Natural killer cell (primary cell): ENCODE measurements at places on chromosomes 4 and X. TPM values are rescaled to one million over a fixed set of nuclear protein-coding genes. Genes with fewer than 3 reads are reported as not detected.

The SLC6A8 gene
- total RNA-seq: 0.77 TPM

The ANXA3 gene
- total RNA-seq: not detected

The PCDH11X gene
- not detected for total RNA-seq

The TGIF2LX gene
- total RNA-seq: not detected

The NLRP2B gene
- not detected for total RNA-seq

The TMSB15B gene
- 5.4 TPM for total RNA-seq

The RTL3 gene
- total RNA-seq: not detected

The FAM3A gene
- 38.0 TPM for total RNA-seq

The FAM13A gene
- 10.0 TPM for total RNA-seq

The MGARP gene
- 0.63 TPM for total RNA-seq

The IGSF1 gene
- not detected for total RNA-seq

The ASMT gene
- total RNA-seq: 0.79 TPM

The NOX1 gene
- not detected for total RNA-seq

The GPR50 gene
- not detected for total RNA-seq

The SSX4 gene
- not detected for total RNA-seq

The TADA2B gene
- total RNA-seq: 22.7 TPM

The GRIA3 gene
- not detected for total RNA-seq

The SH2D1A gene
- 62.2 TPM for total RNA-seq

The SORCS2 gene
- 1.4 TPM for total RNA-seq

The DCHS2 gene
- total RNA-seq: not detected

The RAI2 gene
- not detected for total RNA-seq

The SPACA5 gene
- total RNA-seq: not detected

The TMEM271 gene
- total RNA-seq: not detected

The PPEF2 gene
- 0.33 TPM for total RNA-seq

The RAB9A gene
- total RNA-seq: 27.0 TPM

The MAP7D2 gene
- 1.5 TPM for total RNA-seq

The PRRG1 gene
- total RNA-seq: not detected

The POU4F2 gene
- not detected for total RNA-seq

The EFNB1 gene
- total RNA-seq: 3.3 TPM

The P2RY10 gene
- total RNA-seq: 17.4 TPM

The KLHL15 gene
- total RNA-seq: 18.6 TPM

The ADGRG2 gene
- not detected for total RNA-seq

The ODAPH gene
- total RNA-seq: not detected

The CLDN24 gene
- 1.3 TPM for total RNA-seq

The AWAT1 gene
- not detected for total RNA-seq

The SPANXB1 gene
- total RNA-seq: not detected

The PWWP3B gene
- not detected for total RNA-seq

The LRRC66 gene
- not detected for total RNA-seq

The CACNA1F gene
- total RNA-seq: 0.66 TPM

The GYPE gene
- total RNA-seq: 1.3 TPM

The RRH gene
- total RNA-seq: 0.24 TPM

The PNMA6A gene
- 0.12 TPM for total RNA-seq

The SSX2 gene
- total RNA-seq: not detected

The WAS gene
- total RNA-seq: 136 TPM

The GATA1 gene
- total RNA-seq: 0.41 TPM

The FGB gene
- total RNA-seq: not detected

The CXorf65 gene
- total RNA-seq: 117 TPM

The PPP1R2C gene
- total RNA-seq: not detected

The RIBC1 gene
- 1.1 TPM for total RNA-seq

The DCLK2 gene
- total RNA-seq: not detected

The UGT2B15 gene
- not detected for total RNA-seq

The SHROOM4 gene
- total RNA-seq: 0.09 TPM

The SLC9A6 gene
- total RNA-seq: 19.3 TPM

The NEUROG2 gene
- not detected for total RNA-seq

The GABRG1 gene
- not detected for total RNA-seq

The TRIM60 gene
- not detected for total RNA-seq
